A549 treated with CpdA at 1 μM for 4 hours (cell line): ENCODE measurements at places on chromosomes 2 and 18. TPM values are rescaled to one million over a fixed set of nuclear protein-coding genes. Genes with fewer than 3 reads are reported as not detected.

The UPP2 gene
- not detected in 5 replicates for total RNA-seq

The IL36RN gene
- 0.03 to 0.07 TPM (median 0.06 TPM) in 4 of 5 replicates, not detected in the other for total RNA-seq

The MARCHF4 gene
- 53.4 to 70.8 TPM (median 57.2 TPM) in 5 replicates for total RNA-seq

The SIX3 gene
- 0.24 to 0.66 TPM (median 0.47 TPM) in 5 replicates for total RNA-seq

The E2F6 gene
- total RNA-seq: 27.9 to 32.0 TPM (median 29.0 TPM) in 5 replicates
